Left forelimb (tissue), 1 donor: ENCODE measurements at places on chromosomes 2 and 18.

- DNase-seq, result no peak
These were observed 18.6 kb upstream of the SKA1 start for GRCh38 chr18:50356036-50356945.

DNA sequence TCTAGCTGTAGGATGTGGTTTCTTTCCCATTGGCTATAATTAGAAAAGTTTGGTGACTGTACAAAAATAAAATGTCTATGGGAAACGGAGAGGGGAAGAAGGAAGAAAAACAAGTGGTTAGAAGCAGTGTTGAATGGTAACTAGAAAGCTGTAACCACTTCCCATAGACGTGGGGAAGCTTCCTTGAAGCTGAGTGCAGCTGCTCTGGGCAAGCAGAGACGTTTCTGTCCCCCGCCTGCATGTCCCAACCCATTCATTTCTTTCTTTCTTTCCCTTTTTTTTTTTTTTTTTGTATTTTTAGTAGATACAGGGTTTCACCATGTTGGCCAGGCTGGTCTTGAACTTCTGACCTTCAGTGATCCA lies 367.8 kb upstream of the HS6ST1 start:
- no peak for DNase-seq

- DNase-seq, result no peak
These were observed 1407.1 kb upstream of the ACVR2A start for GRCh38 chr2:146437712-146438111.

DNA sequence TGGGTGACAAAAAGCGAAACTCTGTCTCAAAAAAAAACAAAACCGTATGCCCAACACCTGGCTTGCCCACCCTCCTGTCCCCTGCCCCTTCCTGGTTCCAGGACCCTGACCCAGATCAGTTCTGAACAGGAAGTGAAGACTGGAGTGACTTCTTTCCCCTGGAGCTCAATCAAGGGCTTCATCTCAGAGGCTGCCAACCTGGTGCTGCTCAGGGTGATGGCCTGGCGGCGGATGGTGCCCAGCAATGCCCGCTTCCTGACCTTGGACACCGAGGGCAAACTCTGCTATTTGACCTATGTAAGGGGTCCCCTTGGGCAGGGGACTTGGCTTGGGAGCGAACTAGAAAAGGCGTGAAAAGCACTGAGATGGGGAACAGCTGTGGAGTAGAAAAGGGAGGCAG lies 5.9 kb downstream of the CATIP start:
- no peak for DNase-seq

- DNase-seq, result no peak
These were observed 284.7 kb downstream of the CMPK2 start for GRCh38 chr2:6580982-6581381.

GRCh38 chr2:113967272-113967671 lies 77.4 kb downstream of the ACTR3 start:
- DNase-seq, result no peak

DNA sequence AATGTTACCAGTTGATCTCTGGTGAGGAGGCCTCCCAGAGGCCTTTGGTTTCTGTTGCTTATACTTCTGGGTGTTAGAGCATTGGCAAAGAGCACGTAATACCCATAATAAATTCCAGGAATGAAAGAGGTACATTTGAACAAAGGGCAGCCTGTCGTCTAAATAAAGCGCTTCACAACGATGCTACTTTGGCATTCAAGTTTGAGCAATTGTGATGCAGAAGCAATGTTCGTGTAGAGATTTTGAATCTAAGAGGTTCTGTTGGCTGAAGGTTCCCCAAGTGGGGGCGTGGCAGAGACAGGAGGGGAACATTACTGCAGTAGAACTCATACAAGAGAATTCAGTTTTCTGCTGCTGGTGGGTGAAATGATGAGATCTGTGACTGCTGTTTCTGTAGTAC lies 27.8 kb downstream of the ZNF532 start:
- DNase-seq, result no peak

GRCh38 chr2:70823249-70823648 lies 2.9 kb upstream of the CLEC4F start:
- no peak for DNase-seq

- DNase-seq, result no peak
These were observed 14.1 kb downstream of the TMEM178A start for GRCh38 chr2:39679805-39680204.

DNA sequence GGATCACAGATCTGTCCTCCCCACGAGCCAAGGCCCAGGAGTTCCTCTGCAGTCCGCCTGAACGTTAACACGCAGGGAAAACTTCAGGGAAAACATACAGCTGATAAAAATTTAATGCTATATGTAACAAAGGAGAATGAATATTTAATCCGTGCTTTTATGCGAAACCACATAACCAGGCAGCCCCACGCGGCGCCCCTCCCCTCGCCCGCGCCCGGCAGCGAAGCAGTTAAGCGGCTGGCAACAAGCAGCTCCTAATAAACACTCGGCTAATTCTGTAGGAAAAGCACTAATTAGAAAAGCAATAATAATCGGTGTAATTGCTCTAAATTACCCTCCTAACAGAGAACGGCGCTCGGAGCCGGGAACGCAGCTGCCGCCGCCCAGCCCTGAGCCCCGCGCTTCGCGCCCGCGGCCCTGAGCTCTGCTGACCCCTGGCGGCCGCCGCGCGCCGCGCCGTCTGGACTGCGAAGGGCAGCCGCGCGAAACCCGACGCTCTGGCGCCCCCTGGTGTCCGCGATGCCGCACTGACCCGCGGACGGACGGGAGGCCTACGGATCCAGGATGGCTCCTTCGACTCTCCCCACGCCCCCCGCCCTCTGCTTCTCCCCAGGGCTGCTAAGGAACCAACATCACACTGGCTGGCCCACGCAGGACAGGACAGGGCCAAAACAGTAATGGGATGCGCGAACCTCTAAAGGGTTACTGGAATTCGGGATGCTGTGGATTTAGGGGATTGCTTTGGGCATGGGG lies 181.4 kb downstream of the SMAD2 start:
- peak; percentile 88 for DNase-seq

DNA sequence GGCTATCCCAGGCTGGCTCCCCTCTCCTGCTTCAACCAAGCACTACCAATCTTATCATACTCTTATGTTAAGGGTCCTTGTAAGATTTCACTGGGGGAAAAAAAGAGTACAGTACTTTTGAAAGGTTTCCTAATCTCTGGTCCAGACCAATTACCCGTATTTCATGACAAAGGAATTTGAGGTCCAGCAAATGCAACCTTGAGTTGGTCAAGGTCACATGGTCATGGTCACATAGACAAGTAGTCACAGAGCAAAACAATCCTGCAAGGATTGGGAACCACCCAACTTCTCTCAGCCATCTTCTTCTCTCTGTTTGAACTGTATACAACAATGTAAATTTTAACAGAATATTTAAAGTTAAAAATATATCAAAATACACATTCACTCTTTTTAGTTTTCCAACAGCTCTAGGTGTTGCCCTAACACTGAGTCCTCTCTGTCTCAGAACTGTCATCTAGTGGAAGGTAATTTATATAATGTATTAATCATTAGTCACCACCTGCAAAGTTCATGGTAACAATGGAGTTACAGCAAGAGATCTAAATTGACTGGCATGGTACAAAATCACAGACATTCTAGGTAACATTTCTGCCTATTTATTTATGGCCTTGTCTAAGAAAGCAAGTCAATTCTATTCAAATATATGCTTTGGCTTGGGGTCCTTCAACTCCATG lies 21.5 kb downstream of the DTNB start:
- DNase-seq, result no peak

GRCh38 chr2:128445523-128445900 lies 126.8 kb upstream of the HS6ST1 start:
- DNase-seq, result peak; percentile 22

- no peak for DNase-seq
These were observed 31.3 kb downstream of the SETBP1 start for GRCh38 chr18:44712025-44712424.

GRCh38 chr2:136006658-136007057 lies 21.2 kb upstream of the DARS1 start:
- no peak for DNase-seq

DNA sequence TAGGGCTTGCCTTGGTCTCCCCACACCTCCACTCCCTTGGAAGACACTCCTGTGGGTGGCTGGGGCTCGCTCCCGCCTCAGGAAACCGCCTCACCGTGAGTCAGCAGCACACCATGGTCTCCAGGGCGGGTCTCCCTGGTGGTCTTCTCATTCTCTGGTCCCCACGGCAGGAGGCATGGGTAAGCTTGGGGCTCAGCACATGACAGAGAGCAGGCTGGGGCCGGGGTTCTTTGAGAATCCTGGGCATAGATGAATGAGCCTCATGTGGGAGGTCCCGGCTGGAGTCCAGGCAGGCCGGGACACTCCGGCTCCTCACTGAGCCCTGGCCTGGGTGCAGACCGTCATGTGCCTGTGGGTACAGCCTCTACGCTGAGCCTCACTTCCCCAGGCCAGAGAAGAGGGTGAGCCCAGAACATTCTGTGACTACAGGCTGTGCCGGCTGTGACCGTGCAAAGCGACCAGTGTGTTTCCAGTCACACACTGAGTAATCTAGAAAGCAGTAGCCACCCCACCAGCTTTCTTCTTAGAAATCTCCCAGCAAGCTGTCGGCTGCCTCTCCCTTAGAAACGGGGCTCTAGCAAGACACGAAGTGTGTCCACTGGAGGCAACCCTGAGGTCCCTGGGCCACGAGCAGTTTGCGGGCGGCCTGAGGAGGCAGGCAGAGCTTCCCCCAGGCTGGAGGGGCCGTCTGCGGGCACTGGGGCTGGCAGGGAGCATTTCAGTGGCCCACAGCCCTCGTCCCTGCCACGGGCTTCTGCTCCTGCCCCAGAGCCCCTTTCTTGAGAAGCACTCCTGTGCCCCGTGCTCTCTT lies 93.1 kb downstream of the RHOB start:
- no peak for DNase-seq
